ENCODE measurements at places on chromosomes 6 and 20.

DNA sequence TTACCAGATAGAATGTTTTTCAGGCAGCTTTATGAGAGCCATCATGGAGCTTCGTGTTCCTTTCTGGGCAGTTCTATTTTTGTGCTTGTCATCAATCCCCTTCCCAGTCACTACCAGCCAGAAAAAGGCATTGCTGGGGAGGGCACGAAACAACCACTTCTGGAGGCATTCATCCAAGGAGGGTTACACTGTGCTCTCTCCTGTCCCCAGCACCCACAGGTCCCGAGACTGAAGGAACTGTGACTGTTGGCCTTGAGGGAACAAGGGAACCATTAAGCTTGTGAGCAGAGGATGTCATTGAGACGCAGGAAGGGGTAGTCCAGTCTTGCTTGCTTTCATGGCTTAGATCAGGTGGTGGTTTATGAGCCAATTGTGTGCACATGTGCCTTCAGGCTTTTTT is 20.1 kb upstream of the ENPP5 start:
- no peak for DNase-seq

GRCh38 chr6:24255676-24256075 is 102.2 kb downstream of the DCDC2 start:
- no peak for DNase-seq

GRCh38 chr6:7919871-7920270 is 9.3 kb upstream of the TXNDC5 start:
- no peak for DNase-seq

DNA sequence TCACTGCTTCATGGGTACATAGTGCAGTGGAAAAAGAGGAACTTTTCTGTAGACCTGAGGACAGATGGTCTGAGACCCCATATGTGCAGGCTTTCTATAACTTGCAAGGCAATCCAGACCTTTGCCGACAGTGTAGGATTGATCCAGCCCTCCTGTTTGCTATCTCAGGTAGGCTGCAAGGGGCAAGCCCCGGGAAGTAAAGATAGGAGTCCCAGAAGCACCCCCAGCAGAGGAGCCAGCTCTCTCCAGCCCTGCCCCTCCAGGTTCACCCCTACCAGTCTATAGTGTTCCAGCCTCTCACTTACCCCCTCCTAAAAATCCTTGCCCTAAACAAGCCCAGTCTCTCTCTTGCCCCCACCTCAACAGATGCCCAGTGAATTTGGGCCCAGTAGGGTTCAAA is 96.2 kb downstream of the FAXC start:
- no peak for DNase-seq

DNA sequence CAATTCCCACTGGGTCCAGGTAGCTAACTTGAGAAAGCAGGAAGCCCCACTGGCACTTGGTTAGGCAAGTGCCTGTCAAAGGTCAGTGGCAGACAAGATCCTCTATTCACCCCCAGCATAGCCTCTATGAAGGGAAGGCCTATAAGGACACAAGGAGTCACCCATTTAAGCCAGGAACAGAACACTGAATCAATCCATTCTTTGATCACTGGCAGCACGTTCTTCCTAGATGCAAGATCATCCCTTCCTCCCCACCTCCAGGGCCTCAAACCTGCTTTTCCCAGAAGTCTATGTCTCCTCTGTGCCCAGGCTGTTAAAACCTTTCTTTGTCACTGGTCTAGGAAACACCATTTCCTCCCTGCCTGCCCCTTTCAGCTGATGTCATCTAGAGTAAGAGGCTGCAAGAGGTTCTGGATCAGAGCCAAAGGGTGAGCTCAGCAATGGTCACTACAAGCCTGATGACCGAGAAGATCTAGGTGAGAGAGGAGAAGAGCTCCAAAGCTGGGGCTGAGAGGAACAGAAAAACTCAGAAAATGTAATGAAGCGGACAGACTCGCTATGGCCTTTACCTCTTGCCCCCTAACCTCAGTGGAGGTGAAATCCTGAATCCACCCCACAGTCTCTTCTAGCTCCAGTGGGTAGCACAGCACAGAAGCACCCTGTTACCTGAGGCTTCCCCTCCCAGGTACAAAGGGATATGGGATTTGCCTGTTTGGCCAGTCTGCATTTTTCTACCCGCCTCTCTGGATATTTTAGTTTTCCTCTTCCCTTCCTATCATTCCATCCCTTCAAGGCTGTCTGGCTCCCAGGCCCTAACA is 1.8 kb downstream of the GTPBP2 start:
- DNase-seq: no peak

- no peak for DNase-seq
Observed at GRCh38 chr6:47376930-47377329, 67.2 kb upstream of the TNFRSF21 start.

All from activated CD8-positive, alpha-beta memory T cell treated with anti-CD3 and anti-CD28 coated beads for 48 hours (primary cell).